ENCODE measurements at places on chromosomes 12 and 14.

DNA sequence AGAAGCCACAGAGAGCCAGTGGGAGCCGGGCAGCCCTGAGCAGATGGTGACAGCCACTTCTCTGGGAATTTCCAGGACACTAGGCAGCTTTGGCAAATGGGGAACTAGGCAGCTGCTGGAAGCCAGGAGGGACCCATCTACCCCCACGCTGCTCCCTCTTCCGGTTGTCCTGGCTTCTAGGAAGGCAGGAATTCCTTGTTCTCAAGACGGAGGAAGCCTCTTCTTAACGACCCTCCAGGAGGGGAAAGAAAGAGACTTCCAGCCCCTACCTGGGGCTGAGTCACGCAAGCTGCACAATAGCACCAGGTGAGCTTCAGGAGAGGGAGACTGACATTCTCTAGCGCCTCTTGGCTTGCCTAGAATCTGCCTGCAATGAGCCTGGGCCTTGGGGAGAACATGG lies 141.5 kb downstream of the ANO2 start:
- no peak for DNase-seq

- DNase-seq, result no peak
Observed at GRCh38 chr14:93318927-93319326, 13.9 kb downstream of the BTBD7 start.

GRCh38 chr14:105070760-105071137 lies 5.5 kb upstream of the GPR132 start:
- DNase-seq, result no peak

- DNase-seq, result no peak
Observed at GRCh38 chr14:86115972-86116371, 586.0 kb downstream of the FLRT2 start.

GRCh38 chr14:26385310-26385709 lies 212.5 kb downstream of the NOVA1 start:
- no peak for DNase-seq

- DNase-seq, result no peak
Observed at GRCh38 chr14:85948153-85948552, 418.2 kb downstream of the FLRT2 start.

- no peak for DNase-seq
Observed at GRCh38 chr14:67446371-67447032, 34.5 kb upstream of the PLEK2 start.

Measured in mesothelial cell of epicardium (in vitro differentiated cells).